Fibroblast of the conjunctiva (primary cell): ENCODE measurements at places on chromosomes 16 and 17.

GRCh38 chr17:9484789-9485188 is 90.8 kb downstream of the STX8 start:
- DNase-seq: no peak

DNA sequence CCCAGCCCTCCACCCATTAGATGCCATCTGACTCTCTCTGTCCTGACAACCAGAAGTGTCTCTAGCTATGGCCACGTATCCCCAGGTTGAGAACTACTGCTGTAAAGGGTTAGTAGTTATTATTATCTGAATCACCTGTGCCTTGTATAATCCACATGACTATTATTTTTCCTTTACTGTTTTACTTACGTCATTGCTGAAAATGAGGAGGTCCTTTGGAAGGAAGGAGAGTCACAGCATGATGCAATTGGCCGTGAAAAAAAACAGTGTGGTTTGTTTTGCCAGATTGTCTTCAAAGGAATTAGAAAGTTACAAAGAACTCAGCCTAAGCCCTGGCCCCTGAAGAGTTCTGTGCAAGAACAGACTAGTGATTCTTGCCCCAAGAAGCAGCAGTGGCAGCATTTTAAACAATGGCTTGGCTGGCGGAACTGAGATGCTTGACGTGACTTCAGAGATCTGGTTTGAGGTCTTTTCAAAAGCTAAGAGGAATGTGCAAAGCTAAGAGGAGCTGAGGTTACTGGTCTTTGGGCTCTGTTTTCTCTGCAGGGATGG is 413.3 kb upstream of the EEF2KMT start:
- no peak for DNase-seq

DNA sequence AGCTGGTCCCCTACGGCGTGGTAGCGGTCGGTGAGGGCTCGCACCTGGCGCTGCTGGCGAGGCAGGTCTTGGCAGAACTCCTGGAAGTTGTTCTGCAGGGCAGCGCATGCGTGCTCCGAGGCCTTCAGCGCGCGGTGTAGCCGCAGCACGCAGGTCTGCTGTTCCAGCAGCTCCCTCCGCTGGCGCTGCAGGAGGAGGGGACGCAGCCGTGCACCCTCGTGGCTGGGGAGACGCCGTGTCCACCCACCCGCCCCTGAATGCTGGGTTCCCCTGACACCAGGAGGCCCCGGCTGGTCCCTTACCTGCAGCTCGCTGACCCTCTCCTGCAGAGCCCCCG is 12.2 kb downstream of the EVPL start:
- DNase-seq: no peak

GRCh38 chr16:71722801-71723536 is 1.5 kb downstream of the PHLPP2 start:
- peak; percentile 41 for DNase-seq

- DNase-seq: no peak
Observed at GRCh38 chr17:4479982-4480751, 18.5 kb upstream of the SPNS2 start.

GRCh38 chr17:82807101-82807500 is 32.7 kb downstream of the ZNF750 start:
- DNase-seq: no peak

- no peak for DNase-seq
Observed at GRCh38 chr17:66339561-66339960, 37.1 kb downstream of the PRKCA start.

DNA sequence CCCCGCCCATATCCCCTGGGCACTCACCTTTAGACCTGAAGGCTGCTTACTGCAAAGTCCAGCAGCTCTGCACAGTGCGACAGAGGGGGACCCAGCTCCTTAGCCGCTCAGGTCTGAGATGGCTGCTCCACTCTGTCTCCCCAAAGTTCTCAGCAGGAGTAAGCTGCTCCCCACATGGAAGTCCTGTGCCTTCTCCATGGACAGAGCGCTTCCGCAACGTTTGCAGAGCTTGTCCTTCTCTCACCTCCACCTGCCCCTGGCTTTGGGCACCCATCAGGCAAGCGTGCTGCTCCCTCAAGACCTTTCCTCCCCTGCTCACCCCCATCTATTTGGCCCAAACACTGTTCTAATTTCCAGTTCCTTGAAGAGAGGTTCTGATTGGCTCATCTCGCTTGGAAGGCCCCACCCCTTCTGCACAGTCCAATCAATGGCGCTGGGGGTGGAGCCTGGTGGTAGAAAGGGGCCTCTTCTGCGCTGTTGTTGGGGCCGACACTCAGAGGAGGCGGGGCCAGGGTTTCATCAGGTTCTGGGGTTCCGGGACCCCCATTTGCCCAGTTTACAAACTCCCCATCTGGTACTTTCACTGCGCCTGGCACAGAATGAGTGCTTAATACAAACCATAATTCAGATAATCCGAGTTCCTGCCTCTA is 137.2 kb downstream of the CYLD start:
- DNase-seq: no peak

DNA sequence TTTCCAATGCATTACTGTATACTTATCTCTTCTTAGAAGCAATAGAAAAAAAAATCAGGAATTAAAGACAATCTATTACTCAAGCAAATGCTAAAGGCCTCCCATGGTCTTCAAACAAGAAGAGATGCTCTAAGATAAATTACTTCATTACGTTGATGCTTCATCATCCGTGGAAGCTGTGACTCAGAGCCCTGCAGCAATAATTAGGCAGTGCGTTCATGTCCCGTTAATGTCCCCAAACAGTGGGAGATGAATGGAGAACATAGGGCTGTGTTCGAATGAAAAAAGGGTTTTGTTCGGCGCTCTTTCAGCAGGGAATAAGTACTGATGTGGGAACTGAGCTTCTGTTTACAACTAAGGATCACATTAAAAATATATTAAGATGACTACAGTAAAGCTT is 15.9 kb upstream of the PDXDC1 start:
- DNase-seq: no peak

GRCh38 chr16:59067205-59067604 is 333.1 kb upstream of the GOT2 start:
- no peak for DNase-seq

GRCh38 chr17:14261406-14261805 is 24.7 kb upstream of the CDRT15 start:
- DNase-seq: no peak

DNA sequence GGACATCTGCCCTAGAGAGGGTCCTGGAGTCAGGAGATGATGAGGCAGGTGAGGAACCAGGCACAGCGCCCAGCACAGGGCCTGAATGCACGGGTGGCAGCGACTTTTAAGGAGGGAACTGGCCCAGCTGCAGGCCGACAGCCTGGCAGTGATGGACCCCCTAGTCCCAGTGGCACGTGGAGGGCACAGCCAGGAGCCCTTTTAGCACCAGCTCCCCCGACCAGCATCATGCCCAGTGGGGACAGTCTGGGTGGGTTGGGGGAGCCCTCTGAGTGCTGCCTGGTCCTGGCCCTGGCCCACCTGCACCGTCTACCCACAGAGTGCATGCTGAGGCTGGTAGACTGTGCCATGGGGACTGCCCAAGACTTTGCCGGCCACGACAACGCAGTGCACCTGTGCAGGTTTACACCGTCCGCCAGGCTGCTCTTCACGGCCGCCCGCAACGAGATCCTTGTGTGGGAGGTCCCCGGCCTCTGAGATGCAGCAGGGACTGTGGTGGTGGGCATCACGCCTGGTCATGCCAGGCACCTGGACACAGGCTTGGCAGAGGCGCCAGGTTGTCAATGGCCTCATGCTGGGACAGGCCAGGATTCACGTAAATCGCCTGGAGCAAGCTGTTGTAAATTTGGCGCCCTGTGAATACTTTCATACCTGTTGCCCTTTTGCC is 686 bp upstream of the RHOT2 start:
- no peak for DNase-seq

- DNase-seq: no peak
Observed at GRCh38 chr17:22277595-22277994, 585.3 kb downstream of the KCNJ18 start.

DNA sequence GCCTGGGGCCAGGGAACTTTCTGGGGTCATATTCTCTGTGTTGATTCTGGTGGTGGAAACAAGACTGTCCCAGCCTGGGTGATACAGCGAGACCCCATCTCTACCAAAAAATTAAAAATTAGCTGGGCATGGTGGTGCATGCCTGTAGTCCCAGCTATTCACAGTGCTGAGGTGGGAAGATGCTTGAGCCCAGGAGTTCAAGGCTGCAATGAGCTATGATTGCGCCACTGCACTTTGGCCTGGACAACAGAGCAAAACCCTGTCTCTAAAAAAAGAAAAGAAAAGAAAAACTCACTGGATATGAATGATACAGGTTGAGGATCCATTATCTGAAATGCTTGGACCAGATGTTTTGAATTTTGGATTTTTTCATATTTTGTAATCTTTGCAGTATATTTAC is 13.6 kb downstream of the SCGB1C2 start:
- no peak for DNase-seq

DNA sequence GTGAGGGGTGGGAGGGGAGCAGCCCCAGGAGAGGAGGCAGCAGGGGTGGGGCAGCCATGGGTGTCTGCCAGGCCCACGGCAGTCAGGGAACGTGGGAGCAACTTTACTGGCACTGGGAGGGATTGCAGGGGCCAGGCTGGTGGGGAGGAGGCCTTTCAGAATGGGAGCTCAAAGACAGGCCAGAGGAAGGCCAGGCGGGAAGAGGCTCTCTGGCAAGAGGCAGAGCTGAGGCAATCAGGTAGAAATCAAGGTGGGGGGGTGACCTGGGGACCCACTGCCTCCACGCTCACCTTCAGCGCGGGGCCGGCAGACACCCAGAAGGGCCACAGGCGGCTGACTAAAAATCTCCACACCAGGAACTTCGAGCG is 11.9 kb upstream of the GSE1 start:
- no peak for DNase-seq

DNA sequence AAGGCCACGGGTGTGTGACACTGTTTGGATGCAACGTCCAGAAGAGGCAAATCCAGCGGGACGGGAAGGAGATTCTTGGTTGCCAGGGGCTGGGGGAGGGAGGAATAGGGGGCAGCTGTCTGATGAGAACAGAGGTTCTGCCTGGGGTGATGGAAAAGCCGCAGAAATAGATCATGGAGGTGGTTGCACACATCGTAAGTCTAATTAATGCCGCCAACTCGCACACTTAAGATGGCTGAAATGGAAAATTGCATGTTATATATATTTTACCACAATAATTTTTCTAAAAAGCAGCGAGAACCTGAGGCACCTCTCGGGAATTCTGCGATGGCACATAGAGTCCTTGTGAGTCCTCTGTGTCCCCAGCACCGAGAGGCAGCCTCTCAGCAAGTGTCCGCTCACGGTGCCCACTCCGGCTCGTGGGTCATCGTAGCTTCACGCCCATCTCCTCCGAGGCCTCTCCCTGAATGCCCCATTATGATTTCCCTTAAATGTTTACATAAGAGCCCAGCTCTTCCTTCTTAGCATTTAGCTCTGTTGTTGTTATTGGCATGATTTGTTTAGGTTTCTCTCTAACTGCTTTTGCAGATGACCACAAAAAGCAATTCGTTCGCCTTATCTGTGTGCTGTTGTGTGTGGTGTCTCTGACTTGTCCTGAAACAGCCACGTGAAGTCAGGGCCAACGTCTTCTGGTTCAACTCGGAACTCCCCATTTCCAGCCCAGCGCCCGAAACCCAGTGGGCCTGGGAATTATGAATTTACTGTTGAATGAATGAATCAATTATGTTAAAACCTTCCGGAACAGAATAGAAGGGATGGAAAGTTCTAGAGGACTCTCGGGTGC is 7.7 kb downstream of the WFDC1 start:
- DNase-seq: no peak

GRCh38 chr17:75504347-75505151 is 10.8 kb downstream of the CASKIN2 start:
- DNase-seq: no peak

DNA sequence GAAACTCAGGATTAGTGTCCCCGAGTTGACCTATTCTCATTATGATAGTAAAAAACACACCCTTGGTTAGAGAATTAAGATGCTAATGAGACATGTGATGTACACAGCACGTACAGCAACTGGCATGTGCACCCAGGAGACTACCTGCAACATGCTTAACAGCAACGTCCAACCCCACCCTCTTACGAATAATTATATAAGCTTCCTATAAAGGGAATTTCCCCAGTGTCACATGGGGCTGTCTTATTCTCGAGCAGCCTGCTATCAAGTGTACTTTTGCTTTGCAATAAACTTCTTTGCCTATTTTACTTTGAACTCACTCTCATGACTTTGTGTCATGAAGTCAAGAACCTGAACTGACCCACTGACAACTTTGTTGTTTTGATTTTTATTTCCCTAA is 62.4 kb upstream of the PMFBP1 start:
- DNase-seq: no peak

GRCh38 chr17:16912021-16912962 is 59.6 kb downstream of the TNFRSF13B start:
- no peak for DNase-seq

GRCh38 chr17:15909481-15909991 is 35.4 kb upstream of the ADORA2B start:
- DNase-seq: no peak

DNA sequence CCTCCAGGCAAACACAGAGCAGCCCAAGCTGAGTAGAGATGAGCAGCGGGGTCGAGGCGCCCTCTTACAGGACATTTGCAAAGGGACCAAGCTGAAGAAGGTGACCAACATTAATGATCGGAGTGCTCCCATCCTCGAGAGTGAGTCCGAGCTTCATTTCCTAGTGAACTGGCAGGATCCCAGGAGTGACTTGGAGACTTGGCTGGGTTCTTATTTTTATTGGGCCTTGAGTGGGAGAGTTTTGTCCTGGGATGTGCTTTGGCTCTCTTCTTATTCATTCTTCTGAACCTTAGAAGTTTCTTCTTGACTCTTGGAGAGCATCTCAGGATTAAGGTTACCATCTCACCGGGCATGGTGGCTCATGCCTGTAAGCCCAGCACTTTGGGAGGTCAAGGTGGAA is 27.2 kb upstream of the CDC6 start:
- DNase-seq: no peak

- no peak for DNase-seq
Observed at GRCh38 chr17:66713533-66714042, 121.3 kb upstream of the CACNG5 start.

- no peak for DNase-seq
Observed at GRCh38 chr16:77943801-77944200, 78.5 kb upstream of the CLEC3A start.

- DNase-seq: no peak
Observed at GRCh38 chr17:5077781-5078105, 524 bp upstream of the ZFP3 start.

DNA sequence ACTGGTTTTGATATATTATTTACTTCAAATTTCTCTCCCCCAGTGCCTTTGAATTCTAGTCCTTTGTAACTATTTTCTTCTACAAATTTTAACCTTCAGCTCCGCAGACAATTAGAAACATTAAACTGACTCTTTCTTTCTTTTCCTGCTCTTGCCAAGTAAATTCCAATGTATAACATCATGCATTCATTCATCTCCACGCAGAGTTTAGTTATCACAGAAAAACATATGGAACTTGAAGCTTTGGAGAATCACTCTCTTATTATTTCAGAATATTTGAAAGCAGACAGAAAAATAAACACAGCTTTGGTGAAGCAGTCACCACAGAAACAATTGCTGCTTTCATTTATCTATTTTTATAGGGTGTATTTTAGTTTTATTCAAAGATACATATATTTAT is 778.7 kb upstream of the CDH8 start:
- DNase-seq: no peak
